ENCODE measurements at places on chromosomes 5 and 9. TPM values are rescaled to one million over a fixed set of nuclear protein-coding genes. Genes with fewer than 3 reads are reported as not detected.

PCDHB12 gene
- total RNA-seq, result not detected

ALDOB gene
- not detected for total RNA-seq

RFESD gene
- 1.5 TPM for total RNA-seq

PFN3 gene
- total RNA-seq, result not detected

NR6A1 gene
- not detected for total RNA-seq

MLANA gene
- total RNA-seq, result not detected

CCL19 gene
- not detected for total RNA-seq

IFNK gene
- not detected for total RNA-seq

ANKRD34B gene
- not detected for total RNA-seq

PKD2L2 gene
- total RNA-seq, result not detected

OR1Q1 gene
- total RNA-seq, result not detected
